ENCODE measurements at places on chromosomes 1 and 21.

GRCh38 chr21:45439161-45439872 lies 34.4 kb downstream of the COL18A1 start:
- DNase-seq, result peak; percentile 50

DNA sequence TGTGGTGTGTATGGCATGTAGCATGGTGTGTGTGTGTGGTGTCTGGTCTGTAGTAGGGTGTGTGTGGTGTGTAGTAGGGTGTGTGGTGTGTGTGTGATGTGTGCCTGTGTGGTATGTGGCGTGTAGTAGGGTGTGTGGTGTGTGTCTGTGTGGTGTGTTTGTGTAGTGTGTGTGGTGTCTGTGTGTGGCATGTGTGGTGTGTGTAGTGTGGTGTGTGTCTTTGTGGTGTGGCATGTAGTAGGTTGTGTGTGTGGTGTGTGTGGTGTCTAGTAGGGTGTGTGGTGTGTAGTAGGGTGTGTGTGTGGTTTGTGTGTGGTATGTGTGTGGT lies 85.5 kb downstream of the SYT2 start:
- no peak for DNase-seq

- DNase-seq, result no peak
Observed at GRCh38 chr1:37434292-37435225, 39.8 kb upstream of the ZC3H12A start.

GRCh38 chr1:89632657-89633247 lies at the start of gene LRRC8C:
Gene LRRC8C, plus strand, starts transcription at chr1:89633120. Its CDS starts 53,354 bp downstream, at chr1:89686474.
- DNase-seq, result peak; percentile 39

- DNase-seq, result no peak
Observed at GRCh38 chr1:211606332-211606913, 27.5 kb upstream of the SLC30A1 start.

- DNase-seq, result no peak
Observed at GRCh38 chr1:208974717-208975116, 608.8 kb upstream of the CAMK1G start.

DNA sequence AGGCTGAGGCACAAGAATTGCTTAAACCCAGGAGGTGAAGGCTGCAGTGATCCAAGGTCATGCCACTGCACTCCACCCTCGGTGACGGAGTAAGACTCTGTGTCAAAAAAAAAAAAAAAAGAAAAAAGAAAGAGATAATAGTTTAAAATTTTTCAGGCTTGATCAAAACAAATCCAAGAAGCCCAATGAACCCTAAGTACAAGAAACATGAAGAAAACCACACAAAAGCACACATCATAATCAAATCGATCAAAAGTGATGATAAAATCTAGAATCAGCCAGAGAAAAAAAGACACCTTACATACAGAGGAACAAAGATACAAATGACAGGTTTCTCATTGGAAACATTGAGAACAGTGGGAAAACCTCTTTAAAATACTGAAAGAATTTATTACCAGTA lies 31.5 kb downstream of the LDLRAD1 start:
- no peak for DNase-seq

GRCh38 chr1:185559684-185560331 lies 174.4 kb upstream of the HMCN1 start:
- no peak for DNase-seq

DNA sequence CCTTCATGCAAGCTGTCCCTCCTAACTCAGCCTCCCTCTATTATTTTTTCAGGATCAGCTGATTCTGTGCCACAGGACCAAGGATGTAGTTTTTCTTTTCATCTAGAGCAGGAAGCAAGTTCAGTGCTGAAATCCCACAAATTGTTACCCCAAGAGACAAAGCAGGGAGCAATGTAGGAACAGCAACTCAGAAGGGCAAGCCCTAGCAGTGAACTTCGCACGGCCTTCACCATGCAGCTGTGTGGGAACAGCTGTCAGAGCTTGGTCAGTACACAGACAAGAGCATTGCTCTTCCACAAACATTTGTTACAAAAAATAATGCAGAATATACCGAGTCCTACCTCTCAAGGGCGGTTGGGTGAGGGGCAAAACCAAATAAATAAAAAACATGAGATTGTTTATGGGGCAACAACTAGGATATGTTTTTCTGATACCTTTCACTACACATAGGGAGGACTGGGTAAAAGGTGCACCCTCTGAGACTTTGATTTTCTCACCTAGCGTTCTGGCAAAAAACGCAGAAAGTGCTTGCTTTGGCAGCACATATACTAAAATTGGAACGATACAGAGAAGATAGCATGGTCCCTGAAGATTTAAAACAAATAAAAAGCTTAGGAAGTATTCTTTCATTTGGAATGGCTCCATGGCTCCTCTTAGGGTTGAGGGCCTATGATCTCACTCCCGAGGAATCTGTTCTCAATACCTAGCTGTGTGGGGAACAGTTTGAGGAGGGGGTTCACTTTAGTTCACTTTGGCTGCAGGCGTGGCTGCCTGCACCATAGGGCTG lies 37.1 kb upstream of the ANGPTL7 start:
- DNase-seq, result no peak

- DNase-seq, result no peak
Observed at GRCh38 chr1:33272930-33273329, 16.6 kb downstream of the ZNF362 start.

DNA sequence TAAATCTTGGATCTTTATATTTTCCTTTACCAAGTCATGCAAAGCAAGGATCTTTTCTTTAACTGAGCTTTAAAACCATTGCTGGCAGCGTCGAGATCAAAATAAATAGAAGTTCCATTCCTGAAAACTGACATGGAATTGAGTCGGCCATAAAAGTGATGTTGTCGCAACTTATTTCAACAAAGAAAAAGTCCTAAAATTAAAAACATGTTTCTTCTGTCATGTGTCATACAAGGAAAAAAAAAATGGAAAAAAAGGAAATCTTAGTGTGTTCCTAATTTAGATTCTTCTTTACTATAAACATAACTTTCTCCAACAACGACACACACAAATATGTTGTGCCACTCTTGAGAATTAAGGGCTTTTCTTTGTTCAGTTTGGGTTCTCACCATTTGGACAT lies 34.9 kb downstream of the GREM2 start:
- DNase-seq, result no peak

GRCh38 chr1:201216395-201217085 lies 25.9 kb downstream of the IGFN1 start:
- no peak for DNase-seq

- DNase-seq, result peak; percentile 69
Observed at GRCh38 chr1:93680420-93681100, 1.1 kb downstream of the BCAR3 start.

- DNase-seq, result no peak
Observed at GRCh38 chr1:79575424-79575823, 568.9 kb upstream of the ADGRL4 start.

DNA sequence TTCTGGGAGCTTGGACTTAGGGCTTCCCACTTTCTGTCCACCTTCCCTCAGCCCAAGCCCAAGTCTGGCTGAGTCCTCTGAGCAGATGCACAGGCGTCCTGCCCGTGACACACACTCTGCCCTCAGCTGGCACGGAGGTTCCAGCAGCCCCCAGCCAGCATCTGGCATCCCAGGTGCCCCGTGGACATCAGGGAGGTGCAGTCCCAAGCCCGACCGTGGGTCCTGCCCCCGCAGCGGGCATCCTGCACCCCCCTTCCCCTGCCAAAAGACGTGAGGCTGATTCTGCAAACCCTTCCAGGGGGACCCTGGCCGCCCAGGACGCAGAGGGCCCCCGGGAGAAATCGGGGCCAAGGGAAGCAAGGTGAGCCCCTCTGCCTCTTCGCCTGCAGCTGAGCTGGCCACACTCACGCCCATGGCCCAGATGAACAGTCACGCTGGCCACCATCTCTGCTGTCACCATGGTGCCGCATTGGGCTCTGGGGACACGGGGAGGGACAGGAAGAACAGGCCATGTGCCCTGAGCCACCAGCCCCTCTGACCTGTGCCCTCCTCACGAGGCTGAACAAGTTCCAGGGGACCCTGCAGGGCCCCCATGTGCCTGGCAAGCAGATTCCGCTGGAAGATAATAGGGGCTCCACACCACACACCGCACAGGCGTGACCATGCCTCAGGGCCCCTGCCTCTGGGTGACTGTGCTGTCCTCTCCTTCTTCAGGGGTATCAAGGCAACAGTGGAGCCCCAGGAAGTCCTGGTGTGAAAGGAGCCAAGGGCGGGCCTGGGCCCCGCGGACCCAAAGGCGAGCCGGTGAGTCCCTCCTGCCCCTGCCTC lies 20.6 kb downstream of the COL6A2 start:
- DNase-seq, result no peak

DNA sequence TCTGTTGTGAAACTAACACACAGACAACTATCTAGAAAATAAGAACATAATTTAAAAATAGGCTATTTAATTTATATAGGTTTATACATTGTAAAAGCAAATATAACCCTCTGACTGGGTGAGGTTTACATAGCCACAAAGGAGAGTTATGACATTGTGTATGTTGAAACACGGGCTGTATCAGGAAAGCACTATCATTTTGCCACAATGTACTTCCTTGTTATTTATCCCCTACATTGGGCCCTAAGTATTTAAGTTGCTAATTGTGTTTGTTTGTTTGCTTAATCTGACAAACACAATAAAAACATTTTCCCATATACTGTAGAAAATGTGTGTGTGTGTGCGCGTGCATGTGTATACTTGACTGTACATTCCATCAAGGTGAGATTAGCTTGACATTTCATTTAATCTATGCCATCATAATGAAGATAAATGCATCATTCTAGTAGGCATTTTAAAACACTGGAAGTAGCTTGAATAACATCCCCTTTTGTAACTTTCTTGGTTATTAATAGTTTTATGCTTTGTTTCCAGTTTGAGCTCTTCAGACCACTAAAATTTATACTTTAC lies 72.1 kb downstream of the RGS13 start:
- no peak for DNase-seq

- DNase-seq, result peak; percentile 43
Observed at GRCh38 chr1:23799570-23800399, 769 bp downstream of the GALE start.

DNA sequence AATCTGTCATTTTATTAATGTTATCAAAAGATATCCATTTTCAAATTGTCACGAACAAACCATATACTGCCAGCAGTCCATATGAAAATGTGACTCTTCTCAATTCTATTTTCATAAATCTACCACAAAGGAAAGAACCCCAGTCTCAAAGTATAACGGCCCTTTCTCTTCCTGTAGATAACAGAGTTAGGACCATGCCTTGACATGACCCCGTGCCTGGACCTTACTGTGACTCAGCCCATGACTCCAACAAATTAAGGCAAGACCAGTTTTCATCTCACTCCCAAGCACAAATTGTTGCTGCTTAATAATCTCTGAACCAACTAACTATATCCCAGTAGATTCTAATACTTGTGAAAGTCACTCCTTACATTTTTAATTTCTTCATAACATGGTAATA lies 124.4 kb upstream of the NFIA start:
- no peak for DNase-seq

DNA sequence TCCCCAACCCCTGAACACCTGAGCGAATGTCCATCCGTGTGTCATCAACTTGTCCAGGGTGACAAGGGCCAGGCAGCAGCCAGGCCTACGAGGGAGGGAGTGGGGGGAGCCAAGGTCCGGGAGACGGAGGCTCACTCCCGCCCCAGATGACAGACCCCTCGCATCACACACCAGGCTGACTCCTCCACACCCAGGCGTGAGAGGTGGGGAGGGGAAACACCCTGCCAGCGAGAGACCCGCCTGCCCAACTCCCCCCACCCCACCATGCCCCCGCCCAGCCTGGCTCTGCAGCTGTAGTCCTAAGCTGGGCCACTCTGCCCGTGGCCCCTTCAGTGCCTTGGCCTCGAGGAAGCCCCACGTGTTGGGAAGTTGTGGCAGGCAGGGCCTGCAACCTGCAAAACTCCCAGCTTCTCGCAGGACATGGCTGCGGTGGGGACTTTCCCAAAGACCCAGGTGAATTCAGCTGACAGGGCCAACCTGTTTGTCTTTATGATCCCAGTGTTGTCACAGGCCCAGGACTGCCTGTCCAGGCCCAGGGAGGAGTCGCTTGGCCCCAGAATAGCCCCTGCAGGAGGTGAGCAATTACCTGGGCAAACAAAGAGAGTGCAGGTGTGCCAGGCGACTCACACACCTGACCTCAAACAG lies 62.9 kb downstream of the RIPK4 start:
- no peak for DNase-seq

GRCh38 chr1:101166583-101167120 lies 70.2 kb upstream of the S1PR1 start:
- no peak for DNase-seq

- no peak for DNase-seq
Observed at GRCh38 chr1:36656838-36657237, 174.1 kb upstream of the CSF3R start.

All from HS-5 (cell line).